ENCODE measurements at places on chromosomes 1 and 21.

DNA sequence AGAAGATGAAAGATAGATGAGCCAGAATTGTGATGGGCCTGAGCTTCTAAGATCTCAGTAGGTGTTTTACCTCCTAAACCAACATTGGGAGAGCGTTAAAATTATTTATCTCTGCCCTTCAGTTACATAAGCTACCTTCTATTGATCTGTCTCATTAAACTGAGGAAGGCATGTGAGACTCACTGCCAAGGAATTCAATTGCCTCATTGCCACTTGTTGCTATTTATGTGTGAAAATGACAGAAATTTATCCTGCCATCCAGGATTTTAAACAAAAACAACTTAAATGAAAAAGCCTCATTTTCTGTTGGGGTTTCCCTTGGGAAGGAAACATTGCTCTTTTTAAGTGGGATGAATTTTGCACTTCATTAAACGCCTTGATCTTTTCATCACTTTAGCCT is 78.7 kb upstream of the RUNX1 start:
- no peak for DNase-seq

DNA sequence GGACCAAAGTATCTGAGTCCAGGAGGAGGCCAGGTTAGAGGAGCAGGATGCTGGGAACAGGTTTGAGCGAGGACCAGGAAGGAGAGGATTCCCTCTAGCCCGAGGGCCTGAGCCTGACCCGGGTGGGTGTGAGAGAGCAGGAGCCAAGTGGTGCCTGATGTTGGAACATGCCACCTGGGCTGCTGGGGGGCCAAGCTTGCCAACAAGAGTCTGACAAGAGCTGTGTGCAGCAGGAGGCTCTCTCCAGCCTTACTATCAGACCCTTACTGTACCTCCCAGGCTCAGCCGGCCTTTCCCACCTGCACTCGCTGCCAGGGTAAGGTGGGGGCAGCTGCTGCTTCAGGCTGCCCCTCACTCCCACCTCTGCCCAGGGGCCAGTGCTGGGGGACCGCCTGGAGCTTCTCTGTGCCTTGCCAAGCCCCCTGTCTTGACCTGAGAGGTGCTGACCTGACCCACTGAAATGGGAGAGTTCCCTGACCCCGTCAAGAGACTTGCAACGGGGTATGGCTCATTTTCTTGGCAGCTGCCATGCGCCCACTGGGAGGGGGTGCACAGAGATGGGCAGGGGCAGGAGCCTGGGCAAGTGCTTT is 159.6 kb upstream of the VAMP3 start:
- no peak for DNase-seq

- DNase-seq, result no peak
These were observed 48.4 kb downstream of the USP48 start for GRCh38 chr1:21734526-21734925.

- DNase-seq, result peak; percentile 44
These were observed 29.7 kb downstream of the SCCPDH start for GRCh38 chr1:246753670-246754535.

- DNase-seq, result no peak
These were observed 5.6 kb downstream of the YOD1 start for GRCh38 chr1:207045453-207045852.

DNA sequence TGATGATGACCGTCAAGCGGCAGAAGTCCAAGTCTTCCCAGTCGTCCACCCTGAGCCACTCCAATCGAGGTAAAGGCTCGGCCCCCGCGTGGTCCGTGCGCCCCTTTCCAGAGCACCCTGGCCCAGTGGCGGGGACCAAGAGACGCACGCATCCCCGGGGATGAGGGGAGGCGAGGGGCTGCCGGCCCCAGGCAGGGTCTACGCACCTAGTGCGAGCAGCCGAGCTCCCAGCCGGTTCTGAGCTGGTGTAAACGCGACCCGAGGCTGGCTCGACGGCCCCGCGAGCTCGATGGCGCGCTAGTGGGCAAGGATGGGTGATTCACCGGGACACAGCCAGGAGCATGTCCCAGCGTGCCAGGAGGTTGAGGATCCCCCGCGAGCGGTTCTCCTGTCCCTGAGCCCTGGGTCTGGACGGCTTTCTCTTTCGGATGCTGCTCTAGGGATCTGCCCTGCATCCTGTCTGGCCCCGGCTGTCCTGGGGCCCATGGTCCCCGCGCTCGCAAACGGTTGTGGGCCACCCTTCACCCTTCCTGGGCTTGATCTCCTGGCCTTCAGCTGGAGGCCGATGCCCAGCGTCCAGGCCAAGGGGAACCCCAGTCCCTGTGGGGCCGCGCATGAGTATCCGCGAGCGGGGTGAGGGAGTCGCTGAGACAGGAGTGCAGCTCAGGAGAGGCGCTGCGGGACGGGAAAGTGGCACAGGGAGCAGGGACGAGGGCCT is 689 bp downstream of the PKP1 start:
- DNase-seq, result no peak

GRCh38 chr1:24389231-24389678 is 24.3 kb downstream of the STPG1 start:
- no peak for DNase-seq

DNA sequence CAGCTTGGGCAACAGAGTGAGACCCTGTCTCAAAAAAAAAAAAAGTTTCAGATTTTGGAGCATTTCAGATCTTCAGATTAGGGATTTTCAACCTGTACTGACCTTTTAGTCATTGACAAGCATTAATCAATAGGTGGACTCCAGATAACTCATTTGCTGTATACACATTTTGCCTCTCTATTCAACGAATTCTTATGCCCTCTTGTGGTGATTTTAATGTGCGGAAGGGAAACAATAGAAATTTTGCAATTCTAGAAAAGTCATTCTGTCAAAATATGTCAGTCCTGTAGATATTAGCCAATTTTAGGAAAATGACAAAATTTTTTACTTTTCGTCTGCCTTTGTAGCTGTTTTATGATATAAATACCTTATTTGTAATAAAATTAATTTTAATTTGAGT is 11.6 kb upstream of the OR2G2 start:
- no peak for DNase-seq

DNA sequence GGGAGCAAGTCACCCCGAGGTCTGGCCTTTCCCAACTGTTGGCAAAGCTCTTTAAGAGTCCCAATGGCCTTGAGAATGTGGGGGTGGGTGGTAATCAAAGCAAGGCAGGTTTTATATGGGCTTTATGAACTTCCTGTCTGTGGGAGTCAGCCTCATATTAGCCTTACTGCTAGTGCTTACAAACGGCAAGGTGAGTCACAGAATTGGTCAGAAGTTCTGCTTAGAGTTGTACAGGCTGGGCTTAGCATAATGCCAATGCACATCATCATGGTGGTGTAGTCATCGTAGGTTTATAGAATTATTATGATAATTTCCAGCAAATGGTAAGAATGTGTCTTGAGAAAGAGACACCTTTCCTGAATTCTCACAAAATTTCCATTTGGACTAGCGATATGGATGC is 192.7 kb upstream of the KIAA0040 start:
- DNase-seq, result no peak

- no peak for DNase-seq
These were observed 245.6 kb upstream of the HOOK1 start for GRCh38 chr1:59569198-59569597.

GRCh38 chr1:156608036-156608674 is 6.9 kb upstream of the GPATCH4 start:
- peak; percentile 88 for DNase-seq

GRCh38 chr21:44332965-44333364 is 6.2 kb downstream of the CFAP410 start:
- no peak for DNase-seq

GRCh38 chr1:187870552-187870951 is 1041.8 kb downstream of the PLA2G4A start:
- DNase-seq, result no peak

DNA sequence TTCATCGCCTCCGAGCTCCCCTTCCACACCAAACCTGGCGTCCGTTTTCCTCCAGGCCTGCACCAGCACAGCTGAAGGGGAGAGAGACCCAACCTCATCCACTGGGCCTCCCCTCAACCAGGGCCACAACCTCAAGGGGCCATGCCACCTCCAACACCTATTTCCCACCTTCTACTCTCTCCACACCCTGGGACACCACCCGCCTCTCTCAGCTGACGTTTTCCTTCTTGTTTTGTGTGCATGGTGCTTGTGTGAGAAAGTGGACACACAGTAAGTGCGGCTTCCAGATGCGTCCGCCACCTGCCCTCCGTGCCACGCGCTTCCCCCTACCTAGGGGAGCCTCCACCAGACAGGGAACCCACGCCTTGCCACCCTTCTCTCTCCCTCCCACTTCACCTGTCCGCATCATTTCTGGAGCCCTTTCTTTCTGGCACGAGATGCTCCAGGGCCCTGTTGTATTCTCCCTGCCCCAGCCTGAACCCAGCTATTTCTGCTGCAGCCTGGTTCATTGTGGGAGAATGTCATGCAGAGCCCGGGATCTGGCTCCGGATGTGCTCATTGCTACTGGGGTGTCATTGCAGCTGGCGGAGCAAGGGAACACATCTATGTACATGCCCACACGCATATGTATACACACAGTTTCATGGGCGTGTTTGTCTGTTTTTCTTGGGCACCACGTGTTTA is 1.3 kb upstream of the GNB1 start:
- no peak for DNase-seq

DNA sequence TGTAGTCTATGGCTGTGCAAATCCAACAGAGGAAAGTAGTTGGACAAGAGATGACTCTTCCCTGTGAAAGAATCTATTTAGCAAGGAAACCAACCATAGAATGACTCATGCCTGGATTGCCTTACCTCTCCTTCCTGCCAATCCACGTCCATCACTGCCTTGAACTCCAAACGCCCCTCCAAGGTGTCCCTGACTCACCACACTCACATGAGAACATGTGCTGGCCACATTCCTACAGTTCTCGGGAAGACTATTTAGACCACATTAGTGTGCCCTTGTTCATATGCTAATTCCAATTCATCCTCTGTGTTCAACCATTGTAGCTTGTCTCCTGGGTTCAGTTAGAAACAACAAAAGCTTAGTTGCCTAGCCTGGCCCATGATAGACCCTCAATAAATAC is 157.3 kb downstream of the SLC30A10 start:
- no peak for DNase-seq

DNA sequence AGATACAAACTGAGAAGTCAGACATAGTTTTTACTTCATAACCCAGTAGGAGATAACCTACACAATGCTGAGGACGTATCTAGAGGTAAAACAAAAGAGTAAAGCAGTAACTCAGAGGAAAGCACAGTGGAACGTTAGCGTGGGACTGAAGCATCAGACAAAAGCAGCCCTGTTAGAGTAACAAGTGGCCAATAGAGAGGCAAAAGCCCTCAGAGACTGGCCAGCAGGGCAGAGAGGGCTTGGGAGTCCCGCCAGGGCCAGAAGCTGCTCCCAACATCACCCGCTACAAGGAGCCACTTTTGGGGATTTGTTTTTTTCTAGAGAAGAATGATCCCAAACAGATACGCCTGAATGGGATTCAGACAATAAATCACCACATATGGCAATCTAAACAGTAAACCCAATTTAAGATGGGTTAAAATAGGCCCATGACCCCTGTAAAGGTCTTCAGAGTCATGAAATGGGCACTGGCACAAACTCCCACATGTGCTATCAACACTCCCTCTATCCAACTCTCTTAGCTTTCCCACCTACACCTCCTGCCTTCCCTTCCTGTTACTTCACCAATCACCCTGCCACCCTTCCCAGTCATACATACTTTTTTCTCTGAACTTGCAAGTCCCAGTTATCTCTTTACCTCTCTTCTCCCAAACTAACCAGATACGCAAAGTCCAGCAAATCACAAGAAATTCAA is 17.2 kb downstream of the TADA1 start:
- DNase-seq, result no peak

DNA sequence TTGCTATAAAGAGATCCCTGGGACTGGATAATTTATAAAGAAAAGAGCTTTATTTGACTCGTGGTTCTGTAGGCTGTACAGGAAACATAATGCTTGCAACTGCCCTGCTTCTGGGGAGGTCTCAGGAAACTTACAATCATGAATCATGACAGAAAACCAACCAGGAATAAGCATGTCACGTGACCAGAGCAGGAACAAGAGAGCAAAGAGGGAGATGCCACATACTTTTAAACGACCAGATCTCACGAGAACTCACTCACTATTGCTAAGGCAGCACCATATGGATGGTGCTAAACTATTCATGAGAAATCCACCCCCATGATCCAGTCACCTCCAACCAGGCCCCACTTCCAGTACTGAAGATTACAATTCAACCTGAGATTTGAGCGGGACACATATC is 49.8 kb upstream of the RCC1 start:
- DNase-seq, result no peak

- no peak for DNase-seq
These were observed 34.0 kb downstream of the C1orf198 start for GRCh38 chr1:230834292-230834691.

- DNase-seq, result peak; percentile 37
These were observed 877 bp downstream of the IRF2BP2 start for GRCh38 chr1:234608911-234609690.

DNA sequence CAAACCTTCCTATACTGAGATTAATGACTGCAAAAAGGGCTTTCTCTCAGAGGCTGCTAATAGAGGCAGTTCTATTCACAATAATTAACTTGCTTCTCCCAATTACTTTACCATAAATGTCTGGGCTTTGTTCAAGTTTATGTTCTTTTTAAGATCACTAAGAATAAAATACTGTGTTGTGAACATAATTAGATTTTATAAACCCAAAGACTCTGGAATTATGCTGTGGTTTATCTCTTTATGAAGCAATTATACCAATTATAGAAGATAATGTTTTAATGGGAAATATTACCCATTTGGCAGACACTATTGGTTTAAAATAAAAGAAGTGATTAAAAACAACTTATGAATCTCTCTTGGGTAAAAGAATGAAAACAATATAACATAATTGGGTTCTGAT is 43.5 kb upstream of the IL12RB2 start:
- DNase-seq, result no peak

DNA sequence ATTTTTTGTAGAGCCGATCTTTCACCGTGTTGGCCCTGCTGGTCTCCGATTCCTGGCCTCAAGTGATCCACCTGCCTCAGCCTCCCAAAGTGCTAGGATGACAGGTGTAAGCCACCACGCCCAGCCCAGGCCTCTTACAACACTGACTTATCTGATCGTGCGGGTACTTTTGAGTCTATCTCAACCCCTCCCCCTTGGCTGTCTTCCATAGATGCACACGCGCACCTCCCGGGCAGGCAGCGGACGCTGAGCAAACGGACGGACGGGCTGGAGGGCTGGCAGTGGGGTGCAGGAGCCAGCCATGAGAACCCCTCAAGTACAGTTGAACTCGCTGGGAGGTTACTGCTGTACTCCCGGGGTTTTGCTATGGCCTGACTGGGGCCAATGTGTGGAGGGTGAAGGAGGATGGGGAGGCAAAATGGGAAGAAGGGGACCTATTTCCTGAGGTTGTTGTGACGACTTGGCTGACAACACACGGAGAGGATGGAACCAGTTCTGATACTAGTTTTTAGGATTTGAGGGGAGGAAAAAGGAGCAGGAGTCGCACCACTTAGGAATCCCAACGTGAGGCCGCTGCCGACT is 959 bp downstream of the CD58 start:
- DNase-seq, result no peak
